Stimulated activated CD4-positive, alpha-beta T cell treated with anti-CD3 and anti-CD28 coated beads, TNF-alpha, amount 100 ng/mL, for 4 hours (primary cell): ENCODE measurements at places on chromosomes 11 and 22.

DNA sequence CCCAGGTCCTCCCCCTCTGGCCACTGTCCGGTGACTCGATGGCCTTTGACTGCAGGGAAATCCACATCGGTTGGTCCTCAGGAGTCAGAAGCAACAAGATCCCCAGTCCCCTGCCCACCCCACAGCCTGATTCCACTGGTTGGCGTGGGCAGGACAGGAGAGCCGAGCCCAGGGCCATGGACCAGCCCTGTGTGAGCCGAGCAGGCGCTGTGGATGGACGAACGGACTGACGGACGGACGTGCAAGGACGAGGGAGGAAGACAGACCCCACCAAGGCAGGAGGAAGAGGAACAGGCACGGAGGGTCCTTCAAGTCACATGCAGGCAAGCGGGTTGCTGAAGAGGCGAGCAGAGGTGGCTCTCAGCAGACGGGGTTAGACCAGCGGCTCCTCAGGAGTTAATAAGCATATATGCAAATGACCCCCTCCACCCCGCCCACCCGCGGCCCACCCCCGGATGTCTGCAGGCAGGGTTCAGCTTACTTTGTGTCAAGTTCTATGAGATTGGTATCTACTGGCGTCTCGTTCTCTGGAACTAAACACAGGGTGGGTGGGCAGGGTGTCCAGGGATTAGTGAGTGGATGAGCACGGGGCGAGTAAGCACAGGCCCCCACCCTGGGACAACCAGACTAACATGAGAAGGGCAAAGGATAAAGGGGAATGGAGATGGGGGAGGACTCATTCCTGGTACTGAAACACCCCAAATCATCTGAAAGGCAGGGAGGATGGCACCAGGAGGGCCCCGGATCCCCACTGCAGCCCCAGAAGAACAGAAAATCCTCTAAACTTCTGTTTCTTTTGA is 26.8 kb downstream of the TPBGL start:
- no peak for DNase-seq

DNA sequence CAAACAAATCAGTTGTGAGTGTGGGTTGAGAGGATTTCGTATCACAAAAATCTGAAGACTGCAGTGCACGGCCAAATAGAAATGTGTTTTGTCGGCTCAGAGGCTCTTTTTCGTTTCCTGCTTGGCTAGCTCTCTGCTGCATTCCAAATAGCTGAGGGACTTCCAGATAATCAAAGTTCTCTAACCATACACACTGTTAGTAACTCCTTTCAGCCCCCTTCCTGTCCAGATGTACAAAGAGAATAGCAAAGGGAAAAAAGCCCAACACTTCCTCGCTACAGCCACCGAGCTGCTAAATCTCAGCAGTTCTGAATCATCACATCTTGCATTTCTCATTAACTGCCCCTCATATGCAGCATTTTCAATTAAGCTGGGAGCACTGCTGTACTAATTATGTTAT is 203.1 kb downstream of the TENM4 start:
- no peak for DNase-seq

- no peak for DNase-seq
Observed at GRCh38 chr22:48449466-48450187, 1378.0 kb downstream of the BRD1 start.

GRCh38 chr11:117919781-117920221 is 9.4 kb downstream of the TMPRSS13 start:
- no peak for DNase-seq

DNA sequence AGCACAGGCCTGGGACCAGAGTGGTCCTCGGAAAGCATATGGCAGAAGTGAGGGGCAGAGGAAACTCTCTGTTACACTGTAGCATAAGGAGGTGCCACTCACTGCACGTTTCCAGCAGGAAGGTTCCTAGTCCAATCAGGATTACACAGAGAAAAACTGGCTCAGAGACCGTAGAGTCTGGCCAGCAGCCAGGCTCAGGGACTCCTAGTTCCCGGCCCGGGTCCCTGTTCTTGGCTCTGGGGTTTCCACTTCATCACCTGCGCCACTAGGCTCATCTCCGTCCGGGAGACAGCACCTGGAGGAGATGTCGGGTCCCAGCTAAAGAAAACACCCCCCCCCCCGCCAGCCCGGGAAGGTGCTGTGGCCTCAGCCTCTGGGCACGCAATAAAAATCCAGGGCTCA is 1.1 kb downstream of the TTLL12 start:
- DNase-seq = no peak

- DNase-seq = no peak
Observed at GRCh38 chr11:13635804-13636203, 32.7 kb upstream of the FAR1 start.

- no peak for DNase-seq
Observed at GRCh38 chr11:18769802-18770456, 21.7 kb downstream of the PTPN5 start.
